ENCODE measurements at places on chromosomes 3 and 15. TPM values are rescaled to one million over a fixed set of nuclear protein-coding genes. Genes with fewer than 3 reads are reported as not detected.

The LDHAL6B gene
- not detected for total RNA-seq

The CMTM7 gene
- 95.5 TPM for total RNA-seq

The HYAL1 gene
- total RNA-seq: 0.96 TPM

The HHATL gene
- 7.6 TPM for total RNA-seq

The SEMA5B gene
- 61.1 TPM for total RNA-seq

The C3orf62 gene
- 7.5 TPM for total RNA-seq

The GCSAM gene
- not detected for total RNA-seq

The ERICH6 gene
- total RNA-seq: 0.69 TPM

DNA sequence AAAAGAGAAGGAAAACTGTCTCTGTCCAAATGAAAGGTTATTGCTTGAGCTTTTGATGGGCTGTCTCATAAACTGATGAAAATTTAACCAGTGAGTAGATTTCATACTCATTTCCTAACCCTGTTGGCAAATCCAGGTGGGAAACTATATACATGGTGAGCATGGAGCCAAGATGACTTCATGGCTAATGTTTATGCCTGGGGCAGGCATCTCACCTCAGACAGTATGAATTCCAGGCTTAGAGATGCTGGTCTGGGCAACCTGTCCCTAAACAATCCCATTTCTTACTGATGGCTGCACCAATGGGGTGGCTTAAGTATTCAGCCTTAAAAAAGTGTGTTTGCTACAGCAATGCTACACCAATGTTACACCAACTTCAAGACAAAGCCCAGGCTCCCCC, 58.1 kb downstream of the SLTM start:
- no peaks in the 10 kb centered on the region for H3K36me3 ChIP-seq
- no peak overlapping the region for H3K27ac ChIP-seq
- H3K4me1 ChIP-seq: no peaks in the 10 kb centered on the region
- DNase-seq: no peak
- H3K4me3 ChIP-seq: no peak overlapping the region

- H3K36me3 ChIP-seq: peaks cover 3% of the 10 kb centered on the region
- no peak for DNase-seq
- H3K4me1 ChIP-seq: no peaks in the 10 kb centered on the region
- no peaks in the 10 kb centered on the region for H3K27me3 ChIP-seq
- H3K4me3 ChIP-seq: no peak overlapping the region
Measured at GRCh38 chr3:181025204-181025603, 35.7 kb upstream of the DNAJC19 start.

DNA sequence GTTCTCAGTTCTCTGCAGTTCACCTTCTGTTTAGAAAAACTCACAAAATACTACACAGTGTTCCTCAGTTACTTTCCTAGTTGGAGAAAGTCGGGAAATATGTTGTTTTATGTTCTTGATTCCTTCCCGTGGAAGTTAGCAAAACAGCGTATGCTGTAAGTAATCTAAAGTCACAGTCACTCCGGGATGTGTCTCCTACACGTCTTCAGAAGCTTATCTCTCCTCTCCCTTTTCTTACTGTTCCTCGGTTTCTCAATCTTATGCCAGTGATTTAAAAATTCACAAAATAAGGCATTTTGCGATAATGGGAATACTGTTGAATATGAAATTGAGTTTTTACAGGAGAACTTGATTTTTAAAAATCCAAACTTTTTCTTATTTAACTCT, 1.7 kb downstream of the HEG1 start:
- H3K4me1 ChIP-seq: peaks cover 55% of the 10 kb centered on the region
- peaks cover 5% of the 10 kb centered on the region for H3K36me3 ChIP-seq
- peak overlapping the region; percentile 59 for H3K27ac ChIP-seq
- H3K27me3 ChIP-seq: peaks cover 6% of the 10 kb centered on the region
- no peak for DNase-seq

DNA sequence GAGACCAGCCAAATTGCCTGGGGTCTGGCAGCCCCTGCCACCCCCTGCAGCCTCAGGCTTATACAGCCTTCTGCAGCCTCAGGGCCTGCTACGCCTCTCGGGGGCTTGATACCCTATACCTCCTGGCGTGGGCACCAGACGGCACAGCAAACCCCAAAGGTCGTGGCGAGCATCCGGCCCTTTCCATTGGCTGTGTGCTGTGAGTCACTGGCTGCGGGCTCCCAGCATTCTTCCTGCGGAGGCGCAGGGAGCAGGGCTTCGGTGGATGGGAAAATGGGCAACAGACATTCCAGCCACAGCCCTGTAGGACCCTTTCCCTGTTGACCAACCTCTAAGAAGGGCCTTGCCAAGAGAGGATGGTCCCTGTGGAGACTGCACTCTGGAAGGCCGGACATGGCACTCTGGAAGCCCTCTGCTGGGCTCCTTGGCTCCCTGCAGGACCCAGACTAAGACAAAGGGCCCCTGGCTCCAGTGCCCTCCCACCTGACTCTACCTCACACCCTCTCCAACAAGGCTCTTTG, 59.6 kb downstream of the ITGA11 start:
- no peak overlapping the region for H3K27ac ChIP-seq
- peaks cover 2% of the 10 kb centered on the region for H3K4me1 ChIP-seq
- no peaks in the 10 kb centered on the region for H3K27me3 ChIP-seq

DNA sequence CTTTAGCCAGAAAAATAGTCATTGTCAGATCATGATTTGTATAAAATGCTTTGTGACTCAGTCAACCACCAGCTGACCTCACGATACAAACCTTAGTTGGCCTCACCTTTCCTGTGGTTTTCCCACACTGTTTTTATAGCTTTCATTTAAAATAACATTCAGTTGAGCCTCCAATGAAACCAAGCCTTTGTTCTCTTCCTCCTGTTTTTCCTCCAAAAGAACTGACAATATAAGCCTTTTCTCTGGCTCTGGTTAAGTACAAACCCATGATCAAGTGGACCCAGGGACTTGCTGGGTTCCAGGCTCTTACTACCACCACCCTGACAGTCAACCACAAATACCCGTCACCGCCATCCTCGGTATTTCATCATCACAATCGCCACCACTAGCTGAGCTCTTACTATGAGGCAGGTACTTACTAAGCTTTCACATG, 81.7 kb downstream of the TAMM41 start:
- DNase-seq: no peak
- no peak overlapping the region for H3K27ac ChIP-seq
- peaks cover 2% of the 10 kb centered on the region for H3K4me1 ChIP-seq
- H3K36me3 ChIP-seq: no peaks in the 10 kb centered on the region

DNA sequence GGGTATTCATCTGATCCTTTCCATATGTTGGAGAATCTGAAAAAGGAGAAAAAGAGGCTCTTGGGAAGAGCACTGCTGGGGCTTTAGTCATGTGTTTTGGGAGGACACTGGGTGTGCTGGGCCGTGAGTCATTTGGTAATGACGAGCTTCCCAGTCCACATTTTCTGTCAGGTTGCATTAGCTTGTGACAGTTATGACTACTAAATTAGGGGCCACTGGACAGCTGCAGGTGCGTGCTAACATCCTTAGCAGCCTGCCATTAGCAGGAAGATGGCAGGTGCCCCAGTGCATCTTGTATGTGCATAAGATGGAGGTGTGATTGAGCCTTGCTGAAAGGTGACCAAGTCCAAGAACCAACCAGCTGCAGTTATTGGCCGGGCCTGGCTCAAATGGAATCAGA, 242.4 kb downstream of the RYR3 start:
- H3K36me3 ChIP-seq: peaks cover 16% of the 10 kb centered on the region
- DNase-seq: no peak
- H3K27ac ChIP-seq: no peak overlapping the region
- H3K4me1 ChIP-seq: peaks cover 5% of the 10 kb centered on the region
- no peak overlapping the region for H3K4me3 ChIP-seq
- H3K27me3 ChIP-seq: peaks cover 3% of the 10 kb centered on the region

DNA sequence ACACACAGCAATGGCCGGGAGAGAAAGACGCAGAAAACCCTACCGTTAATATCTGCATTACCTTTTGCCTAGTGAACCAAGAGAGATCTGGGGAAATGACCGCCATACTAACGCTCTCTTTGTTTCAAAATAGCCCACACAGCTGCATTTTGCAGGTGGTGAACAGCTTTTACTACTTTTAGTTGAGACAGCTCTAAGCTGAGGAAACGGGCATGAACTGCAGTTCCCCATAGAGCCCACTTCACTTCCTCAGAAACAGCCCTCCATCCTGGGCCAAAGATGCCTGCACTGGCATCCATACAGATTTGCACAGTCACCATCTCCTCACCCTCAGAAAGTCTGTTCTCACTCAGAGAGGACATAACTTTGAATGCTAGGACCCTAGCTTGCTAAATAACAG, 45.0 kb downstream of the ZNF860 start:
- no peaks in the 10 kb centered on the region for H3K36me3 ChIP-seq
- no peaks in the 10 kb centered on the region for H3K27me3 ChIP-seq
- H3K4me1 ChIP-seq: no peaks in the 10 kb centered on the region
- no peak overlapping the region for H3K27ac ChIP-seq
- no peak overlapping the region for H3K4me3 ChIP-seq

GRCh38 chr3:139388821-139389551, 461 bp downstream of the COPB2 start:
- H3K4me3 ChIP-seq: peak overlapping the region; percentile 90
- no peaks in the 10 kb centered on the region for H3K36me3 ChIP-seq
- peaks cover 3% of the 10 kb centered on the region for H3K4me1 ChIP-seq
- DNase-seq: no peak

- no peak overlapping the region for H3K4me3 ChIP-seq
- no peak for DNase-seq
- H3K27ac ChIP-seq: no peak overlapping the region
- peaks cover 2% of the 10 kb centered on the region for H3K4me1 ChIP-seq
- H3K36me3 ChIP-seq: peaks cover 8% of the 10 kb centered on the region
- peaks cover 6% of the 10 kb centered on the region for H3K27me3 ChIP-seq
Measured at GRCh38 chr3:134034005-134034785, 4.5 kb upstream of the SLCO2A1 start.

DNA sequence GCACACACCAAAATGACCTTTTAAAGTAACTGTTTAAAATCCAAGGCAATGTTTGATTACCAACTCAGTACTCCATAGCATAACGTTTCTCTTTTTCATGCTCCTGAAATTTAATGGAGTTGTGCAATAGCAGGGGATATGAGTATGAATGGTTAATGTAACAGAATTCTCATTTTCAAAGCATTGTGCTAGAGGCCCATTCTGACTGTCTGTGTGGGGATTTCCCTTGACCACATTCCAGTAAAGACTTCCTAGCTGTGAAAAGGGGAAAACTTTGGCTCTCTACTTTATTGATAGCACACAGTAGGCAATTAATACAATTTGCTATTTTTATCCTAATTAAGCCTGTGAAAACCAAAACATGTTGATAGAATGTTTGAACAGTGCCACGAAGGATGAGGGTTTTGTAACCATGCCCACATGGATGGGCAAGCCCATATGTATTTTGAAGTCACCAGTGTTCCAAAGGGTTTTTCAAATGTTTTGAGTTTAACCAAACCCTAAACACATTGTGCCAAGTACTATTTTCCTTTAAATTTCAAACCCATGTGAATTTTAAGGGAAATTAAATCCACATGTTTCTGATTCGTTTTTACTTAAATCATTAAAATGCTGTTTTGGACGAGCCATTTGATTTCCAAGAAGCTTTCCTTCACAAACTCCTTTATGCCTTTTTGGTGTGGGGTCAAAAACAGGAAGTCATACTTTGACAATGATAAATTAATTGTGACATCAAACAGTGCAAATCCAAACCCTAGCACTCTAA, 261.2 kb downstream of the SHOX2 start:
- no peaks in the 10 kb centered on the region for H3K36me3 ChIP-seq
- peaks cover 6% of the 10 kb centered on the region for H3K4me1 ChIP-seq
- no peaks in the 10 kb centered on the region for H3K27me3 ChIP-seq
- no peak overlapping the region for H3K4me3 ChIP-seq

GRCh38 chr3:168213920-168214319, 118.2 kb upstream of the GOLIM4 start:
- DNase-seq: no peak
- no peaks in the 10 kb centered on the region for H3K36me3 ChIP-seq
- H3K27ac ChIP-seq: peak overlapping the region; percentile 94
- no peak overlapping the region for H3K4me3 ChIP-seq
- H3K4me1 ChIP-seq: peaks cover 48% of the 10 kb centered on the region

DNA sequence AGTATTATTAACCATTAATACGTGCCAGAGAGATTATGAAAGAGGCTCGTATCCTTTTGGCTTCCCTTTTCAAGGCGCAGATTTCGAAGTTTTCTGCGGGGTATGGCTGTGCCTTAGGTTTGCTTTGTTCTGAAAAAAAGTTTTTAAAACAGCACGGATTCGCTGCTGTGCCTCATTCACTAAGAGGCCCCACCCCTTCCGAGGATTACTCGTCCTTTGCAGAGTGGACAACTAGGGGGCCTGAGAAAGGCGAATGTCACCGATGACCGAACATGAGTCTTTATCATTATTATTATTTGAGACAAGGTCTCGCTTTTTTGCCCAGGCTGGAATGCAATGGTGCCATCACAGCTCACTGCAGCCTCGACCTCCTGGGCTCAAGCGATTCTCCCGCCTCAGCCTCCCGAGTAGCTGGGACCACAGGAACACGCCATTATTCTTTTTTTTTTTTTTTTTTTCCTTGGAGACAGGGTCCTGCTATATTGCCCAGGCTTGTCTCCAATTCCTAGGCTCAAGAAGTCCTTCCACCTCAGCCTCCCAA, 684 bp upstream of the RPS27L start:
- DNase-seq: peak; percentile 39
- H3K36me3 ChIP-seq: no peaks in the 10 kb centered on the region
- peak overlapping the region; percentile 92 for H3K27ac ChIP-seq
- H3K4me3 ChIP-seq: peak overlapping the region; percentile 91
- peaks cover 3% of the 10 kb centered on the region for H3K4me1 ChIP-seq

DNA sequence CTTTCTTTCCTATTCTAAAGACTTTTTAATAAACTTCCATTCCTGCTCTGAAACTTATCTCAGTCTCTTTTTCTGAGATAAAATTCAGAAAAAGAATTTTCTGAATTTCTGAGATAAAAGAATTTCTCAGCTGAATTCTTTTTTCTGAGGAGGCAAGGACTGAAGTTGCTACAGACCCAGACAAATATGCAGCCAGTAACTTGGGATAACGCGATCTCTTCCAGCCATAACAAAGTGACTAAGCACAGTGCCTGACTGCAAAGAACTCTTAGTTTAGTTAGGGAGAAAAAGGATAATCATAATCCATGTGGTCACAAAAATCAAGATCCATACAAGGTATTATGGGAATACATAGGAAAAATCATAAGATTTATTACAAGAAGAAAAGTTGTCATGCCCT, 222.0 kb upstream of the GAP43 start:
- H3K27me3 ChIP-seq: peaks cover 5% of the 10 kb centered on the region
- no peak overlapping the region for H3K4me3 ChIP-seq
- no peaks in the 10 kb centered on the region for H3K36me3 ChIP-seq
- no peak overlapping the region for H3K27ac ChIP-seq
- no peak for DNase-seq
- peaks cover 53% of the 10 kb centered on the region for H3K4me1 ChIP-seq

GRCh38 chr3:105579439-105579838, 212.7 kb downstream of the ALCAM start:
- DNase-seq: no peak
- H3K27me3 ChIP-seq: peaks cover 2% of the 10 kb centered on the region
- peaks cover 5% of the 10 kb centered on the region for H3K36me3 ChIP-seq
- no peak overlapping the region for H3K27ac ChIP-seq
- H3K4me3 ChIP-seq: no peak overlapping the region

GRCh38 chr3:178088963-178089362, 447.3 kb upstream of the KCNMB2 start:
- no peak for DNase-seq
- H3K36me3 ChIP-seq: peaks cover 7% of the 10 kb centered on the region
- H3K4me3 ChIP-seq: no peak overlapping the region

Measured in glutamatergic neuron (in vitro differentiated cells).